HEK293T (cell line): ENCODE measurements at places on chromosomes 1 and 21.

- no peak for DNase-seq
These were observed 21.3 kb downstream of the FMO2 start for GRCh38 chr1:171206204-171206977.

DNA sequence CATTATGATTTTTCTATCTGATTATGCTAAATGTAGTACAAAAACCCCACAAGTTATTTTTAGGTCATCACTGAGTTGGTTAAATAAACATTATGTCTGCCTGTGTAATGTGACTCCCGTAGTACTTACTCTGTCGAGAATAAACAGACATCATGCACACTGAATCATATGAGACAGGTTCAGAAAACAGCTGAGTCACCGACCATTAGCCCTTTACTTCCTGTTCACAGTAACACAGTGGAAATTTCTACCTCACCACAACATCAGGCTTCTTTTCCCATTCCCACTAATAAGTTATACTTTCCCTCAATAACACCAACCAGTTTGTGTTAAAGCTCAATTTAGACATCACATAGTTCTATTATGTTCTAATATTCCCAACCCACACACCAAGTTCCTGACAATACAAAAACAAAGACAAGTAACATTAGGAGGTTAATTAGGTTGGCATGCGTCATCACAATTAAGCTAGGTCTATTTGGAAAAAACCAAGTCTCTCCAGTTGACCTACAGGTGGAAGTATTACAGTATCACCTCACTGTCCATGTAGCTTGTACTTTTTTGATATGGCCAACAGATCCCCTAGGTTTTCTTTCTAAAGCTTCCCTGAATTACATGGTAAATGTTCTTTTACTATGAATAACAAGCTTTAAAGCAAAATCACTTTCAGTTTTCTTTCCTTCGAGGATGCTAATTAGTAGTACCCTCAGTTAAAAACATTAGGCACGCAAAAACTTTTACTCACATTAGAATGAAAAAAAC lies 154.2 kb downstream of the EIF4G3 start:
- peak; percentile 71 for DNase-seq

DNA sequence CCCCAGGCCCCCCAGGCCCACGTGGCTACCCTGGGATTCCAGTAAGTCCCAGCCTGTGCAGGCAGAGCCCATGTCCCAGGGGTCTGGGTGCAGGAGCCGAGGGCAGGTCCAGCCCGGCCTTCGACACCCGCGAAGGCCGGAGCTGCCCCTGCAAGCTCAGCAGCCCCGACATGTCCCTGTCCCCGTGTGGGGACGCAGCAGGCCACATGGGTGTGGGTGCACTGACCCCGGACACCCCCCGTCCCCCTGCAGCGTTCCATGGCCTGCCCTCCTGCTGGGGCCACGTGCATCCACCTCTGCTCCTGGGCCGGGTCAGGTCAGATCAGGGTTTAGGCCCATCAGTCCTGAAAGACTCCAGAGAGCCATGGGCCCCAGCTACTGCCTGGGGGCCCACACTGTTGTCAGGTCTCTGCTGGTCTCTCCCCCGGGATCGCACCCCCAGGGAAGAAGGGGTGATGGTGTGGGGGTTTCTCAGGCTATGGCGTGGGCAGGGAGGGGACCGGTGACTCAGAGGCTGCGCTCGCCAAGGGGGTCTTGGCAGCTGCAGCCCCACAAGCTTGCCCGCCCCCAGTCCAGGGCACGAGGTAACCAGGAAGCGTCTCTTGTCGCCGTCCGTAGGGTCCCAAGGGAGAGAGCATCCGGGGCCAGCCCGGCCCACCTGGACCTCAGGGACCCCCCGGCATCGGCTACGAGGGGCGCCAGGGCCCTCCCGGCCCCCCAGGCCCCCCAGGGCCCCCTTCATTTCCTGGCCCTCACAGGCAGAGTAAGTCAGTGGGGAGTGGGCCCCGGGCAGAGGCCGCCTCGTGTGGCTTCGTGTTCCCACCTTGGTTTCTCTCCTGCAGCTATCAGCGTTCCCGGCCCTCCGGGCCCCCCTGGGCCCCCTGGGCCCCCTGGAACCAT lies 37.5 kb downstream of the SLC19A1 start:
- no peak for DNase-seq

DNA sequence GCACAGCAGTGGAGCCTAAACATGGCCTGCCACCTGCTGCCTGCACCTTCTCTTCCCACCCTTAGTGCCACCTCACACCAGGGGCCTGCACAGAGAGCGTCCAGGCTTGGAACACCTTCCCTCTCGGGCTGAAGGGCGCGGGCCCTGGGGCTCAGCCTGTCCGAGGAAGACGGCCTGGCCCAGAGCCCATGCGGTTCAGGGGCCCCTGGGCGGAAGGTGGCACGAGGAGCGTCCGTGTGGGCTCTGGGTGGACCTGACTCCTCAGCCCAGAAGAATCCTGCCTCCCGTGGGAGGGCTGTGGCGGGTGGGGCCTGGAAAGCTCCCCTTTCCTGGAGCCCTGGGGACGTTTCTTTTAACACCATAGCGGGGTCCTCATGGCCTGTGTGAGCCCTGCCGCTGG lies 19.4 kb downstream of the DFFB start:
- DNase-seq, result no peak

- no peak for DNase-seq
These were observed 575.8 kb downstream of the NUF2 start for GRCh38 chr1:163897412-163898155.

DNA sequence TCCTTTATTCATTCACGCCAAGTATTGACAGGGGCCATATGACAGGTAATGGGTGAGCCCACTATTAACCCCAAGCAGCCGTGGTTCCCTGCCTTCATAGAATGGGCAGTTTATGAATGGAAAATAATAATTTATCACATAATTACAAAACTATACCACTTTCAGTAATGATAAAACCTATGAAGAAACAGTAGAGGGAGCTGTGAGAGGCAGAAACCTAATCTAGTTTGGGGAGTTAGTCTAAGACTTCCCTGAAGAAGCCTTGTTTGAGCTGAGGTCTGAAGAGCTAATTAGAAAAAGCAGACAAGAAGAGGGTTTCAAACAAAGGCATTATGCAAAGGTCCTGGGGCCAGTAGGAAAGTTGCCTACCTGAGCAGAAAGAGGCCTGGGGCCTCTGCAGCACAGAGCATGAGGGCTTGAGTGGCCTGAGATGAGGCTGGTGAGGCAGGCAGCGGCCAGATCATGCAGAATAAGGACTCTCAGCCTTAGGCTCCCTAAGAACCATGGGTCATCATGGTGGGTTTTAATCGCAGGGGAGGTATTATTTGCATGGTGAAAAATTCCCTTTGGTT lies 142.8 kb downstream of the ATG4C start:
- DNase-seq, result no peak
